Hematopoietic multipotent progenitor cell treated with erythropoietin and hydrocortisone succinate and interleukin-3 and kit ligand, for 17 days (in vitro differentiated cells): ENCODE measurements at places on chromosomes 13 and 19.

- no peak for DNase-seq
Measured at GRCh38 chr13:112363867-112364528, 12.2 kb upstream of the SPACA7 start.

- no peak for DNase-seq
Measured at GRCh38 chr19:483332-484072, 12.8 kb upstream of the MADCAM1 start.

DNA sequence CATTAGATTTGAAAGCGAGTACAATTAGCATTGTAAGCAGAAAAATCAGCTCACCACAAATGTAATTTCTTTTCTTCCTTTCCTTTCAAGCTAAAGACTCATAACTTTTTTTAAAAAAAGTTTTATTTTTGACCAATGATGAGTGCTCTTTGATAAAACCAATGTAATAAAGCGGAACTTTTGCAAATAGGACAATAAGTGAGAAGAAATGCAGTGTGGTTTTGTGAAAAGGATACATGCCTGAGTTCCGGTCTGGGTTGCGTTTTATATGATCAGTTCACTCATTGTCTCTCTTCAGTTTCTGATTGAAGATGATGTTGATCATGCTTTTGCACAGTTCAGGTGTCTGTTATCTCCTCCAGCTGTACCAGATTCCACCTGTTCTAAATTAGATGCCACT is 274.4 kb downstream of the KLF12 start:
- DNase-seq: no peak

DNA sequence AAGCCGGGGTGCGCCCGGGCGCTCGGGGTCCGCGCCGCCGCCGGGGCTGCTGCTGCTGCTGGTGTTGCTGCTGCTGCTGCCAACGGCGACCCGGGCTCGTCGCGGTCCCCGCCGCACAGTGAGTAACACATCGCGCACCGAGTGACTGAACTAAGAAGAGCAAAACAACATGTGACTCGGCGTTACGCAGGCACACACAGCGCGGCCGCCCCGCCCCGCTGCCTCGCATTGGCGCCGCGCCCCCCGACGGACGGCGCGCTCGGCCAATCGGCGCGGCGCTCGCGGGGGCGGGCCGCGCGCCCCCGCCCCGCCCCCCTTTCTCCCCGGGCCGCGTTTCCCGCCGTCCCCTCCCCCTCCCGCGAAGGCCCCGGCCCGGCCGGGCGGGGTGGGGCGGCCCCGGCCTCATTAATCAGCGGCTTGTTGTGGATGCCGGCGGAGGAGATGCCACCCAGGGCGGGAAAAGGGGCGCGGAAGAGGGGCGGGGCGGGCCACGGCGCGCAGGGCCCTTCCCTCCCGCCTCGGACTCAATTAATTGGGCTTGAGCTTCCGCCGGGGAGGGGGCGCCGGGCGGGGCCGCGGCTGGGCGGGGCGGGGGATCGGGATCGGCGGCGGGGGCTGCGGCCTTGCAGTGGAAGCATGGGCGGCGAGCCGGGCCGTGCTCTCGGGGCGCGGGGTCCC is at the start of gene IRS2:
TSS of gene IRS2 (minus strand) at position 127 of the 678 bp plus-strand sequence. CDS start 530 bp downstream, outside the sequence.
- DNase-seq: peak; percentile 96

DNA sequence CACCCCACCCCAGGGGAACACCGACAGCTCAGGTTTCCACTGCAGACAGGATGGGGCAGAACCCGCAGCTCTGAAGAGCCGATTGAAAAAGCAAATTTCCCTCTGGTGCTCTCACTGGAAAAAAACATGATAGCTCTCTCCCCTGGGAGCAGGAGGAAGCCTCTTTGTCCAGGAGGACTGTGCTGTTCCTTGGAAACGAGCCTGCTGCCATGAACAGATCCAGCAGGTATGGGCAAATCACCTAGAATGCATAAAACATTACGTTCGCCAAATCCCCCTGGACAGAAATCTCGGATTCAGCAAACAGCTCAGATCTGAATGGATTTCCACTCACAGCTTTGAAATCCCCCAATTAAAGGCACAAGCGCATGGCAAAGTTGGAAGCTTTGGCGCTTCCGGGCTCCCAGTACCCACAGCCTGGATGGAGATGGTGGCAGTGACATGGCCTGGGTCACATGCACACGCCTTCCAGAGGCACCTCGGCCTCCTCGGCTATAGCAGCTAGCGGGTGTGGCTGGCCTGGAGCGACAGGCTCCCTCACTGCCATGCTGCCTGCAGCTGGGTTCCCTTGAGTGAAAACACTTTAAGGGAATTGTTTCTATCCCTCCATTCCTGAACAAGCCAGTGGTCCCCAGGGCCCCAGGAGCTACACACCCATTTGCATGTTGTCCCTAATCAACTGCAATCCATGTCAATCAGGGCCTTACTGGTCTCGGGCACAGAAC is 59.1 kb downstream of the CEBPG start:
- DNase-seq: no peak
